ENCODE measurements at places on chromosomes 6 and 20.

DNA sequence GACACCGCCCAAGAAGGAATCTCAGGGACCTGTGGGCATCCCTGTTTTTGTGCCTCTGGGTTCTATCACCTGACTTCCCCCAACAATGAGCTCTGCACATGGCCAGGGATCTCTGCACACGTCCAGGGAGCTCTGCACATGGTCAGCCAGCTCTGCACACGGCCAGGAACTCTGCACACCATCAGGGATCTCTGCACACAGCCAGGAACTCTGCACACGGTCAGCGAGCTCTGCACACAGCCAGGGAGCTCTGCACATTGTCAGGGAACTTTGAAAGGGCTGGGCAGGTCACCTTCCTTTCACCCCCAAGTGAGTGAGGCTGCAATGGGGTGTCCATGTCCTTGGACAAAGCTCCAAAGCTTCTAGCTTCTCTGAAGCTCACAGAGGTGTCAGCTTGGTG is 5.2 kb upstream of the SLCO4A1 start:
- no peak for DNase-seq

DNA sequence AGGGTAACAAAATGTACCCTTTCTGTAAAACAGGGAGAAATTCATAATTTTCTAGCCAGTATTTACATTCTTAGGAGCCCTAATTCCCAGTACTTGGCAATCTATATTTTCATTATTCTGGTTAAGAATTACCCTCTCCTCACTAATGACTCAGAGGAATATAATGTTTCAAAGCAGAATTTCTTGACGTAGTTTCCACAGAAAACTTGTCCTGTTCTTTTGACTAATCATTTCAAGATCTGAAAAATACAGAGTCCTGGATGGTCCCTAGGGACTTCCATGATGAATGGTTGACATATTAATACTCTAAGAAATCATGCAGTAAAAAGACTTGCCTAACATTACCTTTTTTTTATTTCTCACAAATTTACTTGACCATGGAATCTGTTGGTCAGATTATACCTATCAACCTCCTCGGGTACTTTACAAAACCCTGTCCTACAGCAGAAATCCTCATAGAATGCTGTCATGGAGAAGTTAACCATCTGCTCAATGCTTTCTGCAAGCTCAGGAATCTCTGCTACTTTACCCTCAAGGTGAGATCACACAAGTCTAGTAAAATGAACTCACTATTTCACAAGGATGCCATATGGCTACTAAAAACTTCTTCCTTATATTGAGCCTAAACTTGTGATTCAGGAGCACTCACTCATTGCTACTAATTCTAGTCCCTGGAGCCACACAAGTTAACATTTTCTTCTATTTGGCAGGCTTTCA is 202.1 kb upstream of the CNR1 start:
- no peak for DNase-seq

DNA sequence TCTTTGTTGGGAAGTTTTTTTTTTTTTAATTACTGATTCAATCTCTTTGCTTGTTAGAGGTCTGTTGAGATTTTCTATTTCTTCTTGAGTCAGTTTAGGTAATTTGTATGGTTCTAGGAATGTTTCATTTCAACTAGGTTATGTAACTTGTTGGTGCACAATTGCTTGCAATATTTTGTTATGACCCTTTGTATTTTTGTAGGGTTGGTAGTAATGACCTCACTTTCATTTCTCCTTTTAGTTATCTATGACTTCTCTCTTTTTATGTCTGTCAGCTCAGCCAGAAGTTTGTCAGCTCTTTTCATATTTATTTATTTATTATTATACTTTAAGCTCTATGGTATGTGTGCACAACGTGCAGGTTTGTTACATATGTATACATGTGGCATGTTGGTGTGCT is 51.1 kb upstream of the SLC24A3 start:
- DNase-seq: no peak

DNA sequence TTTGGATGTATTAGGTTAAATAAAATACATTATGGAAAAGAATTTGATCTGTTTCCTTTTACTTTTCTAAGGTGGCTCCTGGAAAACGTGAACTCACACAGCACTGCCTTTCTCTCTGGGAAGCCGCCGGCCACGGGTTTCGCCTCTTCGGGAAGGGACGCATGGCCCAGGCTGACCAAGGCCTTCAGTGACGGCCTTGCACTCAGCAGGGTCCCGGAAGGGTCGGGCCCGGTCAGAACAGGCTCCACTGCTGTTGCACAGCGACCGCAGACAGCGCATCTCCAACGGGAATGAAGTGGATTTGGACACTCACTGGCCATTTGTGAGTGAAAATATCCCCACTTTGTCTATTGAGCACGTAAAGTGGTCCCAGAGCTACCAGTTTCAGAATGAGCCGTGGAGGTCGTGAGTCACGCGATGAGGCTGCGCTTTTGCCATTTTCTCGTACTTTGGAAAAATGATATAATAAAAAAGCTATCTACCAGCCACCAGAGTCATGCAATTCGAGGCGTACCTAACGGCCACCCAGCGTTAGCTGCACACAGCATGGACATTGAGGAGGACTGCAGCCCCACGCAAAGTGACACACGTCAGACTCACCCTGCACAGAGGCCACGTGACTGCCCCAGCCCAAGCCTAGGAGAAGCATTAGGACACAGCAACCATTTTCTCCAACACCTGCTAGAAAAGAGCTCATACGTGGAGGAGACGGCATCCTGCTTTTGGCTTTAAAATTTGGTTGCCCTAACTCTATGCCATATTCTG is 244.3 kb downstream of the TTLL2 start:
- no peak for DNase-seq

DNA sequence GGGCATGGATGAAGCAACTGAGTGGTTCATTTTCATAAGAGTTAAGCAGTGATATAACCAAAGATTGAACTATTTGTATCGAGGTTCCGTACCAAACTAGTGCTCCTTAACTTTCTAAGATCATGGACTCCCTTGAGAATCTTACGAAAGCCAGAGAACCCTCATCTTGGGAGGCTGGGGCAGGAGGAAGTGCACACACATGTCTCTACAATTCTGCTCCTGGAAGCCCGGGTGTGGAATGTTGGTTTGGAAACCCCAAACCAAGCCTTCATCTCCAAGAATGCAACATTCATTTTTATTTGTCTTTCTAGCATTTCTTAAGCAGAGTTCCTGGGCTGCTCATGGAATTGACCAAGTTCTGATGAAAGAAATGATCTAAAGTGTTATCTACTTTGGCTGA is 250.5 kb upstream of the PRND start:
- no peak for DNase-seq

GRCh38 chr20:51440589-51440988 is 101.9 kb downstream of the NFATC2 start:
- no peak for DNase-seq

GRCh38 chr20:58716476-58717277 is 24.1 kb downstream of the NPEPL1 start:
- DNase-seq: no peak

DNA sequence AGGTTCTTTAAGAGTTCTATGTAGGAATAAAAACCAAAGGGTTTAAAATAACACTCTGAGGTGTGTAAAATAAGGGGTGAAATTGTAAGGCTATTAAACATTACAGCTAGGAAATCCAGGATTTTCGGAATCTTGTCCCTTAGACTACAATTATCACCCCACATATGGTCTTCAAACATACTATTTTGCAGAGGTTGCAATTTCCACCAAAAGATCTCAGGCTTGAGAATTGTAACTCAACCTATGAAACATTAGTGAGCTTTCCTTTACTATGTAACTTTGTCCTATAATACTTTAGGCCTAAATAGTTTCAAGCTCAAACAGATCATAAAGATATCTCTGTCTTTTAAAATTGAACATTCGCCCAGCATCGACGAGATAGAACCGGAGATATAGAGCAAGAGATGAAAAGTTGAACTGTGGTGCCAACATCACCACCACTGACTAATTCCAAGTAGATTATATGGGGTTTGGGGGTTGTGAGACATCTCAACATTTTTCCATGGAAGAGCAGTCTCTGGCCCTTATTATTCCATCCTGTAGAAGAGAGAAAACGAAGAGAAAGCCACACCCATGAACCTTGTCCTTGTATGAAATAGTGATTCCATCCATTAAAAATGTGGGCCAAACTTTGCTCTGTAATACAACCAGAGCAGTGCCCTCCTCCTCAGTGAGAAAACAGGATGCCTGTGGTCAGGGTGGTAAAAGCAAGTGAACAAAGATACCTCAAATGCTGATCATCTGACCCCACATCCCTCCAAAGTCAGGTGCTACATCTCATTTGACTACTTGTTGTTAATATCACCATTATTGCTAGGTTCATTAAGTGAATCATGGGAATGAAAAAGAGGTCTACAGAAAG is 284.5 kb upstream of the GJE1 start:
- peak; percentile 71 for DNase-seq

GRCh38 chr6:10479939-10480700 is 41.0 kb upstream of the GCNT2 start:
- no peak for DNase-seq

GRCh38 chr6:11711003-11711983 is 67.3 kb downstream of the ADTRP start:
- no peak for DNase-seq

DNA sequence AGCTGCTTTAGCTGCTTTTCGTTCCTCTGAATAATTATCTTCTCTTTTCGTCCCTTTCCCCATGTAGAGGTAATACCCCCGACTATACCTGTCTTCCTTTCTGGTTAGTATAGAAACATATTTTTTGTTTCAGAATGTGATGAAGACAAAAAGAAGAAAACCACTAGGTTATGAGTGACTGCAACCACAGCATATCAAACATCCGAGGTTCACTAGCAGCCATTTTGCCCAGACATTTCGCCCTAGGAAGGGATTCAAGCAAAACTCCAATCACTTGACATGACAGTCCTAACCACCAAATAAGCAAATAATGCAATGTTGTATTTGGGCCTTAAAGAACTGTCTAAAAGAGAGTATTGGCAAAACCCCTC is 9.4 kb downstream of the SNX5 start:
- DNase-seq: no peak

GRCh38 chr6:159066483-159066882 is 21.7 kb upstream of the TAGAP start:
- no peak for DNase-seq

- DNase-seq: no peak
Measured at GRCh38 chr20:9884666-9885065, 45.8 kb upstream of the PAK5 start.

- no peak for DNase-seq
Measured at GRCh38 chr6:33114406-33114805, 38.6 kb downstream of the HLA-DPB1 start.

DNA sequence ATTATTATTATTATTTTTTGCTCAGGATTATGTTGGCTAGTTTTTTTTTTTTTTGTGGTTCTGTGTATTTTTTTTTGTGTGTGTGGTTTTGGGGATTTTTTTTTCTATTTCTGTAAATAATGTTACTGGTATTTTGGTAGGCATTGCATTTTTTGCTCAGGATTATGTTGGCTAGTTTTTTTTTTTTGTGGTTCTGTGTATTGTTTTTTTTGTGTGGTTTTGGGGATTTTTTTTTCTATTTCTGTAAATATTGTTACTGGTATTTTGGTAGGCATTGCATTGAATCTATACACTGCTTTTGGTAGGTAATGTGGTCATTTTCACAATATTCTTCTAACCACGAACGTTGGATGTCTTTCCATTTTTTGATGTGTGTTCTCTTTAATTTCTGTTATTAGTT is 17.4 kb downstream of the PHF3 start:
- DNase-seq: no peak

DNA sequence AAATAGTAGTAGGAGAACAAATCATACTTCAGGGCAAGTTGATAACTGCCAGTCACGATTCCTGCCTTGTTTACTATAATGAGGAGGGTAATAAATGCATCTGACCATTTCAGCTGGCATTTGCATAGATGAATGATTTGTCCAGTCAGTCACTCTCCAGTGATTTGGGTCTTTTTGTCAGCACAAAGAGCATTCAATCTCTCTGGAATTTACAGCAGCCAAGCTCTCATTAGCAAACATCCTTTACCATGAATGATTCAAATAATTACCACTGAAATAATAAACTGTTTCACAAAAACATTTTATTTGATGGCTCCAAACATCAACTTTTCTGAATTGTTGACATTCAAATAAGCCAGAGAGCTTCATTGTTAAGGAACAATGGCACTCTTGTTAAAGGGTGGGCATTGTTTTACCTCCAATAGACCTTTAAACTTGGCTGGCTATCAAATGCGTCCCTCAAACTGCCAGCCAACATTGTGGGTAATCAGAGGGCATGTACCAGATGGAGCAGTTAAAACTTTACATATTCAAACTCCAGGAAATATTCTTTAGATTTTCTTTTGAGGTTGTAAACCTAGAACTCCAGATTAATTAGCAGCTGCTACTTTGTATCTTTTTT is 30.0 kb upstream of the FBXL4 start:
- DNase-seq: no peak

- peak; percentile 23 for DNase-seq
Measured at GRCh38 chr6:144346719-144347447, 61.7 kb downstream of the UTRN start.

DNA sequence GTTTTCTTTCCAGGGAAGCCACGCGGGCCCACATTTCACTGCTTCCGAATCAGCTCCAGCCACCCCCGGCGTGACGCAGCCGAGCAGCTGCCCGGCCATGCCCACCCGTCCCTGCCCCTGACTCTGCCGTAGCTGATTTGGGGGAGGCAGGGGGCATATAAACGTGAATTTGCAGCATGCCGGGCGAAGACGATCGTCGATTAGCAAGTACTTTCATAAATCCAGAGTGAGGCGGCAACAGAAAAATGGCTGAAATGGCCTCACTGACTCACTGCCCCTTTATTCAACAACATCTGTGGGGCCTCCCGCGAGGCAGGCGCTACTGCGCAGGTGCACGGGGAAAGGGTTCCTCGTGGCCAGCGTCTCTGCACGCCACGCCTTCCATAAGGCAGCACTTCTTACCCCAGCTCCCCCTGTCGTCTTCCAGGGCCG is 118.0 kb downstream of the DLL1 start:
- no peak for DNase-seq

- peak; percentile 13 for DNase-seq
Measured at GRCh38 chr6:168035661-168036545, 38.4 kb downstream of the KIF25 start.

DNA sequence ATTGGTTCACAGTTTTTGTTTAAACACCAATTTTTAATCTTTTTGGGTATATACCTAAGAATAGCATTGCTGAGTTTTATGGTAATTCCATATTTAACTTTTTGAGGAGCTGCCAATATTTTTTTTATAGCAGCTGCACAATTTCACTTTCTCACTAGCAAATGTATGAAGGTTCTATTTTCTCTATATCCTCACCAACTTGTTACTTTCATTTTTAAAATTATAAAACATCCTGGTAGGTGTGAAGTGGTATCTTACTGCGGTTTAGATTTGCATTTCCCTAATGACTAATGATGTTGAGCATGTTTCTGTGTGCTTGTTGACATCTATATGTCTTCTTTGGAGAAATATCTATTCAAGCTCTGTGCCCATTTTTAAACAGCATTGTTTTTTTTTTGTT is 452.1 kb downstream of the GRIK2 start:
- no peak for DNase-seq

- DNase-seq: no peak
Measured at GRCh38 chr20:63145156-63145555, 70.8 kb downstream of the YTHDF1 start.

- DNase-seq: no peak
Measured at GRCh38 chr6:158609455-158610155, 34.9 kb downstream of the DYNLT1 start.
